PC-3 (cell line): ENCODE measurements at places on chromosomes 6 and 20. TPM values are rescaled to one million over a fixed set of nuclear protein-coding genes. Genes with fewer than 3 reads are reported as not detected.
A peak's percentile ranks its signal among the peaks of the same experiment; 100 is the strongest.

DNA sequence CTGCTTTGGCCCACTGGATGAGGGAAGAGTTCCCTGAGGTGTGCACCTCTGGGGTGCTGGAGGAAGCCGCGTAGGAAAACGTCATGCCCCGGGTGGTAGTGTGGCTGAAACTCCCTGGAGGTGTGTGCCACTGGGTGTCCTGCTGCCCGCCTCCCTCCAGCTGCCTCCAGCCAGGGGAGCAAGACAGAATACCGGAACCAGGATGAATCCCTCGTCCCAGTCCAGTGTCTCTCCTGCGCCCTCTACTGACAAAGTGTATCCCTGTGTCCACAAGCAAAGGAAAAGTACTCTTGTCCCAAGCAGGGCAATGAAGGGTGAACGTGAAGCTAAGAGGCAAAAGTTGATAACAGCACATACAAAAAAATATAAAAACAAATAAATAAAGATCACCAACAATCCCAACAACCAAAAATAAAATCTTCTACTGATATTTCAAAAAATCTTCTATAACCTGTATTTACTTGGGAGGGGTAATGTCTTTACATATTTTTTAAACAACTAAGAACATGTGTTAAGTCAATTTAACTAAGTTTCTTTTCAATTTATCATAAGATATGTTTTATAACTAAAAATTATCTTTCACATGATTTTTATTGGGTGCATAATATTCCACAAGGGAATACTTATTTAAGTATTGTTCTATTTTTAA lies 437.6 kb downstream of the MAFB start:
- no peaks in the 10 kb centered on the region for H3K4me1 ChIP-seq
- no peaks in the 10 kb centered on the region for H3K36me3 ChIP-seq
- H3K27me3 ChIP-seq, result no peaks in the 10 kb centered on the region
- H3K27ac ChIP-seq, result no peak overlapping the region

The DNAH8 gene
- 0.06 and 0.15 TPM in 2 replicates for total RNA-seq

DNA sequence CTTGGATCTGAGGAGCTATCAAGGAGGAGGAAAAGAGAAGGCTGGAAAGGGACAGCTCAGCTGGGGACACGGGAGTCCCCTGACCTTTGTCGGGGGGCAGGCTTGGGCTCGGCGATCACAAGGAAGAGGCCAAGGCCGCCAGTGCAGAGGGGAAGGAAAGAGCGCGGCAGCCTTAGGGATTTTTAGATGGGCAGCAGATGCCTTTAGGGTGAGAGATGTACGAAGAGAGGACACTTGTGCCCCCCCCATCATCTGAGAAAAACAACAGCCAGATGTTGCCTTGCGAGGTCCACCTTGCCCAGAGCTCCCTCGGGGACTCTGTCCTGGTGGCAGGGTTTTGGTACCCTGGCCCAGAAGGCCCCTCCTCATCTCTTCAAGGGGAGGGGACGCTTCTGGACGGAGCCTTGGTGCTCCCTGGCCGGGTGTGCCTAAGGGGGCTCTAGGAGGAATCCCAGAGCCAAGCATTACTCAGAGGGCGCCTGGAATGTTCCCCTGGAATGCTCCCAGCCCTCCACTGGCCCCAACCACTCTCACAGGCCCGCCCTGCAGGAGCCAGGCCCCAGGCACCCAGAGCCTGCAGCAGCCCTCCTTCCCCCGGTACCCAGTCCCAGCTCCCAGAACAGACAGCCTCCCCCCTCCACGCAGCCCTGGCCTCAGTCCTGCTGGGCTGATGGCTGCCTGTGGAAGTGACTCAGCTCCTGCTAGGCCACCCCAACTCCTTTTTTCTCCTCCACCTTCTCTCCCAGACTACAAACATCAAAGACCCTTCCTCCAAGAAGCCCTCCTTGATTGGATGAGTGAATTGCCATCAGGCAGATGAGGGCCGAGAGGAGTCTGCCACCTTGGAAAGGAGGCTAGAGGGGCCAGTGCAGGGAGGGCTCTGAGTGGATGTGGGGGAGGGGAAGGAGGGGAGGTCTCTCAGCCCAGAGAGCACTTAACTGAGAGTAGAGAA lies 1.8 kb downstream of the ADAM33 start:
- H3K27me3 ChIP-seq, result peaks cover 24% of the 10 kb centered on the region
- peaks cover 3% of the 10 kb centered on the region; the same call in 1 of the 2 replicates for H3K4me1 ChIP-seq
- H3K36me3 ChIP-seq, result no peaks in the 10 kb centered on the region
- no peak overlapping the region for H3K27ac ChIP-seq
- no peak overlapping the region for H3K4me3 ChIP-seq

DNA sequence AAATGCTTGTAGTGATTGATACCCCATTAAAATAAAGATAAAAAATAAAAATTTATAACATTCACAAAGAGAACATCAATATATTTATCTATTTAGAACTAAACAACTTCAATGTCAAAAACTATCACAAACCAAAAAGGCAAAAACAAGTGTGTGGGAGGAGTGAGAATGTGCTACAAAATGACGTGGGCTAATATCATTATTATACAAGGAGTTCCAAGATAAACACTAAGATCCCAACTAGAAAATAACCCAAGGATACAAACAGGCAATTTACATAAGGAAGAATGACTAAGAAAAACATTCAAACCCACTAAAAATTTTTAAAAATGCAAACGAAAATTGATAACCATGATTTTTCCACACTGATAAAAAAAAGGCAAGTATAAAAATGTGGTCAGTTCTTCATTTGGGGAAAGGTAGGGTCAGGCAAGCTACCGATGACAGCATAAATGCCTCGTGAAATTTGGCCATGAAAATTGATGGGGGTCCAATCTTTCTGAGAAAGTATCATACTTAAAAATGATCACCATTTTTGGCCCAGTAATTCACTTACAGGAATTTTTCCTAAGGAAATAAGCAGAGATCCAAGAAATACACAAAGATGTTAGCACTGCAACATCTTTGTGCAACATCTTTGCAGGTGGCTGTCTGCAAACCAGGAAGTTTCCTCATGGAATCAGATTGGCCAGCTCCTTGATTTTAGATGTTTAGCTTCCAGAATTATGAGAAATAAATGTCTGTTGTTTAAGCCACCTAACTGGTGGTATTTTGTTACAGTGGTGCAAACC lies 140.2 kb downstream of the TMEM200A start:
- DNase-seq, result no peak
- H3K27me3 ChIP-seq, result no peaks in the 10 kb centered on the region
- no peak overlapping the region for H3K27ac ChIP-seq
- no peaks in the 10 kb centered on the region for H3K4me1 ChIP-seq
- H3K4me3 ChIP-seq, result no peak overlapping the region

DNA sequence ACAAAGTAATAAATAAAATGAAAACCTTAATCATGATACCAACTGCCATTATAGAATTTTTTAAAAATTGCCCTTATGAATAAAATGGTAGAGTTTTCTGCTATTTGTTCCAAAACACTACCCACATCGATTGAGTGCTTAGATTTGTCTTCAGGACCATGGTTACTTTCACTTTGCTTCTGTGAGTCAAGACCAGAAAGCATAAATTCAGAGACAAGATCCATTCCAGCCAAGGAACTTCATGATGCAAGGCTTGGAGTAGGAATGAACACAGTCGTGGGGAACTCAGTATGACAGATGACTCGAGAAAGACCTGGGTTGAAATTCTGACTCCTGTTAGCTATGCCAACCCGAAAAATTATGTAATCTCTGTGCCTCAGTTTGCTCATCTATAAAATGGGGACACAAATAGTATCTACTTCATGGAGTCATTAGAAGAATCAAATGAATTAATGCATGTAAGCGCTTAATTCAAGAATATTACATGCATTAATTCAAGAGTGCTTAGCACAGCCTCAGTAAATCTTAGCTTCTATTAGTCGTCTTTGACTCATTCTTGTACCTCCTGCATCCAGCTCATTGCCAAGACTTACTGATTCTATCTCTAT lies 72.5 kb upstream of the MYLIP start:
- H3K27ac ChIP-seq, result no peak overlapping the region
- DNase-seq, result peak; percentile 9
- H3K4me1 ChIP-seq, result no peaks in the 10 kb centered on the region
- H3K4me3 ChIP-seq, result no peak overlapping the region
- peaks cover 18% of the 10 kb centered on the region; the same call in 1 of the 2 replicates for H3K27me3 ChIP-seq

DNA sequence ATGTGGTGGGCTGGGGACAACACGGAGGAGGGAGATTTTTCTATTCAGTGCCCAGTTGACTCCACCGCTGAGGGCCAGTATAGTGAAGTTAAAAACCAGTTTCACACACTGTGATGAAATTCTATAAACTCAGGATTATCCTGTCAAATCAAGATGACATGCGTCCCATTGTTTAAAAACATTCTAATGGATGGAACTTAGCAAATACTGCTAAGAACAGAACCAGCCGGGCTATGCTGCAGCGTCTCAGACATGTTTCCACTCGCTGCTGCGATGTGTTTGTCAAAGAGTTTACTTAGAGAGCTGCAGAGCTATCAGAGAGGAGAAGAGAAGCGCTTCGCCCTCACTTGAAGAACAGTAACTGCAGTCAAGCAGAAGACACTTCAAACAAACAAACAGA lies 212.6 kb upstream of the FOXQ1 start:
- no peak overlapping the region for H3K4me3 ChIP-seq
- no peaks in the 10 kb centered on the region for H3K4me1 ChIP-seq
- DNase-seq, result no peak
- no peaks in the 10 kb centered on the region for H3K36me3 ChIP-seq
- no peak overlapping the region for H3K27ac ChIP-seq

The OXT gene
- not detected in 2 replicates for total RNA-seq

DNA sequence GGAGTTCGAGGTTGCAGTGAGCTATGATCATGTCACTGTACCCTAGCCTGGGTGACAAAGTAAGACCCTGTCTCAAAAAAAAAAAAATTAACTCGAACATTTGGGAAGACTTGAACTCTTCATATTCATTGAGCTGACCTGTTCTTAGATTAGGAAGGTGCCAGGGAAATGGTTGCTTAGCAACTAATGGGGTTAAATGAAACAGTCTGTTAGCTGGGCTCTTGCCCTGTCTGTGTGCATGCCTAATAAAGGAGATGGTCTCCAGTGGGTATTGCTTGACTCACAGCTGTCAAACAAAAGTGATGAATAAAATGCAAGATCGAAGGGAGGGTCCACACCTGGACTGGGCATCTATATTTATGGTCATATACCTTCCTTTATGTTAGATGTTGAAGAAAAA lies 101.8 kb downstream of the KLHL32 start:
- no peak overlapping the region for H3K4me3 ChIP-seq
- H3K27me3 ChIP-seq, result peaks cover 52% of the 10 kb centered on the region
- H3K4me1 ChIP-seq, result no peaks in the 10 kb centered on the region
- no peak overlapping the region for H3K27ac ChIP-seq
- DNase-seq, result no peak
